ENCODE measurements at places on chromosomes 13 and 19.

- no peak for DNase-seq
These were observed 380.0 kb upstream of the SGCG start for GRCh38 chr13:22800526-22801401.

DNA sequence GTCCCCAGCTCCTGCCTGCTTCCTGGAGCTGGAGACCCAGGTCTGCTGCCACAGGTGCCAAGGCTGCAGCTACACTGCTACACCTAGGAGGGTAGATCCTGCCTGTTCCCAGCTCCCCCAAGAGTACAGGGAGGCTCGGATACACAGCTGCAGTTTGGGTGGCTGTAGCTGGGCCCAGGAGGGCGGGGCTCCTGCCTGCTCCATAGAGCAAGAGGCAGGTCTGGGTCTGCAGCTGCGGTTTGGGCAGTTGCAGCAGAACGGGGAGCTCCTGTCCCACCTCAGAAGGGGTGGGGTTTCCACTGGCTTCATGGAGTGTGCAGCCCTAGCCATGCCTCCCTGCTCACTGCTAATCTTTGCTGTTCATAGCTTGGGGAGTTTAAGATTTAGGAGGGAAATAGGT is 199.0 kb downstream of the NUFIP1 start:
- DNase-seq = no peak

DNA sequence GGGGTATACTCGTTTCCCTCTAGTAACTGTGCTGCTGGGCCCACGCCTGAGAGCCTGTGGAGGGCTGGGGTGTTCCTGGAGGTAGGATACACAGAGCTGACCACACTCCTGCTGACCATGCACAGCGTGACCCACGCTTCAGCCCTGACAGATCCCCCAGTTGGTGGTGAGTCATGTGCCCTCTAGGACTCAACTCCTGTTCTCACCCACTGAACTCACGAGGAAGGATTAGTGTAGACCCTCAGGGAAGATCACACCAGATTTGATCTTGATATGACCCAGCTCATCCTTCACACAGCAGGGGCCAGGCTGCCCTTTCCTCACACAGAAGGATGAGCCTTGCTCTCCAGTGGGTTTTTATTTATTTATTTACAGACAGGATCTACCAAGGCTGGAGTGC is 13.3 kb upstream of the ACP7 start:
- DNase-seq = no peak

- no peak for DNase-seq
These were observed 12.6 kb downstream of the ATP11A start for GRCh38 chr13:112702341-112702985.

- no peak for DNase-seq
These were observed 152.1 kb downstream of the POSTN start for GRCh38 chr13:37446503-37446902.

GRCh38 chr13:50006426-50007135 is 8.7 kb upstream of the KCNRG start:
- no peak for DNase-seq

- DNase-seq = no peak
These were observed 9.5 kb downstream of the VSTM2B start for GRCh38 chr19:29535214-29535831.

GRCh38 chr13:102956449-102956848 is 109.8 kb downstream of the SLC10A2 start:
- DNase-seq = no peak

GRCh38 chr13:72540881-72541280 is 186.5 kb downstream of the MZT1 start:
- DNase-seq = no peak
